ENCODE measurements at places on chromosomes 6 and 20. TPM values are rescaled to one million over a fixed set of nuclear protein-coding genes. Genes with fewer than 3 reads are reported as not detected.

Gene PCK1
- total RNA-seq = 0.64 TPM

Gene TBC1D20
- 18.8 TPM for total RNA-seq

Gene LAMA4
- 8.0 TPM for total RNA-seq

Gene VARS2
- total RNA-seq = 26.3 TPM

Gene ARMC12
- not detected for total RNA-seq

Gene TMC2
- not detected for total RNA-seq

Gene YTHDF1
- total RNA-seq = 22.5 TPM

Gene HCK
- total RNA-seq = 2.9 TPM

Gene SPATA25
- total RNA-seq = 0.76 TPM

Gene ZDHHC14
- total RNA-seq = 3.1 TPM

Gene EYA2
- total RNA-seq = 27.7 TPM

Gene UBD
- total RNA-seq = 1.00 TPM

Gene LGSN
- total RNA-seq = not detected

Gene PNLDC1
- not detected for total RNA-seq

Gene NUP153
- 30.2 TPM for total RNA-seq

Gene KIF25
- total RNA-seq = not detected

Gene MYL9
- 28.8 TPM for total RNA-seq

Gene TRIM31
- total RNA-seq = 0.20 TPM

Gene PRRT1
- 0.40 TPM for total RNA-seq

Gene TMEM151B
- not detected for total RNA-seq

Gene METTL24
- not detected for total RNA-seq

Gene LY6G6D
- not detected for total RNA-seq

Gene SNAP25
- 0.08 TPM for total RNA-seq

Gene MRAP2
- 1.0 TPM for total RNA-seq

Gene GSTA1
- total RNA-seq = 1.6 TPM

Gene HECA
- total RNA-seq = 23.6 TPM

Gene NMBR
- total RNA-seq = not detected

Gene SLC44A4
- total RNA-seq = 2.9 TPM

Gene PLN
- total RNA-seq = 1.5 TPM

Gene ARFGEF3
- 1.2 TPM for total RNA-seq

Gene FNDC1
- total RNA-seq = 0.12 TPM

Gene FAM217A
- total RNA-seq = not detected

Gene GPR63
- total RNA-seq = 0.32 TPM

Gene USP49
- 1.5 TPM for total RNA-seq

Gene RIPOR3
- 1.2 TPM for total RNA-seq

Gene BCAS1
- 1.8 TPM for total RNA-seq

Gene PEX7
- total RNA-seq = 5.7 TPM

Gene GTSF1L
- not detected for total RNA-seq

Gene VGLL2
- total RNA-seq = not detected

Gene HLA-DQB1
- 1.1 TPM for total RNA-seq

Gene NRSN1
- total RNA-seq = not detected

Gene CRISP3
- 8.1 TPM for total RNA-seq

Gene HRH3
- not detected for total RNA-seq

Gene ZNF165
- total RNA-seq = 3.0 TPM

Gene CRIP3
- total RNA-seq = 0.28 TPM

Gene PAK5
- total RNA-seq = 0.52 TPM

Gene SERPINB6
- total RNA-seq = 78.8 TPM

Gene MLIP
- total RNA-seq = 8.5 TPM

Gene HCRTR2
- total RNA-seq = not detected

Gene TNFRSF6B
- total RNA-seq = 4.5 TPM

Gene DACT2
- total RNA-seq = 0.44 TPM
